ENCODE measurements at places on chromosomes 4 and X.

GRCh38 chrX:133985967-133986683 is 731 bp upstream of the GPC3 start:
- DNase-seq = peak; percentile 40

DNA sequence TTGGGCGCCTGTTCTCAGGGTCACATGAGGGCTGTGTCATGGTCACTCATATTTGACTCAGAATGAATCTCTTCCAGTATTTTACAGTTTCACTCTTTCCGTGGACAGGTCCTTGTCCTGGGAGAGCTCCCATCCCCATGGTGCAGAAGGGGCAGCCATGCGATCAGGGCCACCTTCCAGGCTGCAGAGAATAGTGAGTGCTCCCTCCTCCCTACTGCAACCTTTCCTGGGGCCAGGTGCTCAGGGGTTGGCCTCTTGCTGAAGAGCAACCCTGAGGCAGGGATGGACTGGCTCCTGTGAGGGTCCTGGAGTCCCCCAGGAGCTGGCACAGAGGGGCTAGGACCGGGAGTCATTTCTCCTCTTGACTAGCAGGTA is 108.4 kb downstream of the ABLIM2 start:
- DNase-seq = no peak

DNA sequence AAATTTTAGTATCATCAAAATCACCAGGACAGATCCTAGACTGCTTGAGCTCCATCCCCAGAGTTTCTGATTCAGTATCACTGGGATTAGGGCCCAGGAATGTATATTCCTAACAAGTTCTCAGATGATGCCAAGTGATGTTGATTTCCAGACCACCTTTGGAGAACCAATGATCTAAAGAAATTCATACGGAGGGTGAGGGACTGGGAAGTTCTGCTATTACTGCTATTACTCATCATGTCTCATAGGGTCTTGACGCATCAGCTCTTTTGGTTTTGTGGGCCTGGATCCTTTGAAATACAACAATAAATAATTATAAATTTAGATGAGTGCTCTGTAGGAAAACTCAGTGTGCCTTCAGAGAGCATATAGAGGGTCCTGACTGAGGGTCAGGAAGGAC is 59.8 kb upstream of the LGI2 start:
- no peak for DNase-seq

- no peak for DNase-seq
Measured at GRCh38 chrX:44432641-44433040, 89.2 kb upstream of the EFHC2 start.

GRCh38 chrX:129823522-129823921 is 20.2 kb downstream of the ZDHHC9 start:
- no peak for DNase-seq

DNA sequence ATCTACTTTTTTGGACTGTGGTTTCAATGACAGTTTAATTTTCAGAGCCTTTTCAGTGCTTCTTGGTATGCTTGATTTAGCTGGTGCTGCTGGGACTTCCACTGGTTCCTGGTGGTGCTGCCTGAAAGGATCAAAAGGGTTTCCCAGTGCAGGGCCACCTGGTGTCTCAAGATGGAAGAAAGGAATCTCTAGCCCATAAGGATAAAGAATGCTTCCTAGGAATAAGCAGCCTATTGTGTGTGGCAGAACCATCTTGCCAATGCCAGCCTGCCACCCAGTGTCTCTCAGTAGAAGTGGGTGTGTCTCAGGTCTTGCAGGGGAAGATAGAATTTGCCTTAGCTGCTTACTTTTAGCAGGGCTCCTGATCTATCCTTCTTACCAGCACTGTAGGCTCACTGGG is 15.0 kb upstream of the RAI2 start:
- DNase-seq = no peak

- peak; percentile 56 for DNase-seq
Measured at GRCh38 chr4:40750461-40751258, 905 bp downstream of the NSUN7 start.

- DNase-seq = no peak
Measured at GRCh38 chr4:1760521-1761071, 32.5 kb upstream of the FGFR3 start.

GRCh38 chr4:90127706-90128345 is 632 bp downstream of the CCSER1 start:
- no peak for DNase-seq

- DNase-seq = no peak
Measured at GRCh38 chrX:130097507-130098209, 12.6 kb downstream of the ELF4 start.

DNA sequence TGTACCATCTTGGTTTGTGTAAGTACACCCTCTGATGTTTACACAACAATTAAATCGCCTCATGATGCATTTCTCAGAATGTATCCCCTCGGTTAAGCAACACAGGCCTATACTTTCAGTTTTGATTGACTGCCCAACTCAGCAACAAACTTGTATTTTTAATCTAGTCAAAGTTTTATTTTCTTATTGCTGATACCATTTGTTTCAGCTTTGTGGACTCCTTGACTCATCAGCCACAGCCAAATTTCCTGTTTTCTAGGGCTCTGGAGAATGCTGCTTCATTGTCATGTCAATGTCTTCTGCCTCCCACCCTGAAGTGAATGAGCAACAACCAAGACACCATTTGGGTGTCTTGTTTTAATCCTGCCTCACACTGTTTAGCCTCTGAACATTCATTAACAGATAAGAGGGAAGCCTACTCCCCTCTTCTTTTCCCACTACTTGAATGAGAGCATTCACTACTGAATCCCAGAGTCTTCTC is 14.0 kb downstream of the BBS12 start:
- no peak for DNase-seq

- peak; percentile 64 for DNase-seq
Measured at GRCh38 chrX:141176586-141177451, at the start of gene LDOC1. Gene LDOC1 (minus strand): TSS chrX:141177129. CDS start chrX:141177021, 108 bp downstream.

DNA sequence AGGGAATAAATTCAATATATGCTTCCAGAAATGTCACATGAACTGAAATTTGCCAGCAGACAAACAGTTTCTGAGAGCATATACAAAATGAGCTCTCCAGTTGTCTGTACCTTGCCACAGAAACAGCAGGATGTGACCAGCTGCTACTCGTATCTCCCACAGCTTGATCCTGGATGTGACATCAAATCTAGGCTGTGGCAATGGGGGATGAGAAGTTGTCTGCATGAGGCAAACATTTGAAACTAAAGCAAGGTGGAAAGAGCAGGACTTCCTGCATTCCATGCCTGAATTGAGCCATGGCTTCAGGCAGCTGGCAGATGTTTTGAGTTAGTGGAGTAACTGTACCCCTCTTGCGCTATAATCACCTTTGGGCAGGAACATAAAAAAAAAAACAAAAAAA is 1724.0 kb downstream of the RPA4 start:
- DNase-seq = no peak

- no peak for DNase-seq
Measured at GRCh38 chr4:168879188-168879587, 130.9 kb downstream of the CBR4 start.

DNA sequence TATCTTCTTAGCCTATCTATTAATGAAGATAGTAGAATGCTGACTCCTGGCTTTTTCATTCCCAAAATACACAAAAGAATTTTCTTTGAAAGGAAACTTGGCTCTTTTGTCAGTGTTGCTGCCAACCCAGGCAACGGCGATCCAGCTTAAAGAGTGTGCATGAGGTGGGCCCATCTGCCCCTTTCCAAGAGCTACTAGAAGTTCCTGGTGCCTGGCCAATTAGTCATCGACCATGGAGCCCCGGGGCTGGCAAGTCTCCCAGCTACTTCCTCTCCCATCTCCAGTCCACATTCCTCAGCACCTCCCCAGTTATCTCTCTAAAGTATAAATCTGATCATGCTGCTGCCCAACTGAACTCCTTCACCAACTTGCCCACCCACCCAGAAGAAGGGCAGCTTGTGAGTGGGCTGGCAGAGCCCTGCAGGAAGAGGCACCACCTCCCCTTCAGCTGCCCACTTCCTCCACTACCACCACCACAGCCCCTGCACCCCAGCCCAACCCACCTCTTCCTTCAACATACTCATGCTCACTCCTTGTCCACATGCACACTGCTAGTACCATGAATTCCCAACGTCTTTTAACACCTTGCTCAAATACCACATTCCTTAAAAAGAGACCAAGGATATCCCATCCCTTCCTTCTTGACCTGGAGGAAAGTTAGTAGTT is 158.2 kb upstream of the MAP3K15 start:
- no peak for DNase-seq

DNA sequence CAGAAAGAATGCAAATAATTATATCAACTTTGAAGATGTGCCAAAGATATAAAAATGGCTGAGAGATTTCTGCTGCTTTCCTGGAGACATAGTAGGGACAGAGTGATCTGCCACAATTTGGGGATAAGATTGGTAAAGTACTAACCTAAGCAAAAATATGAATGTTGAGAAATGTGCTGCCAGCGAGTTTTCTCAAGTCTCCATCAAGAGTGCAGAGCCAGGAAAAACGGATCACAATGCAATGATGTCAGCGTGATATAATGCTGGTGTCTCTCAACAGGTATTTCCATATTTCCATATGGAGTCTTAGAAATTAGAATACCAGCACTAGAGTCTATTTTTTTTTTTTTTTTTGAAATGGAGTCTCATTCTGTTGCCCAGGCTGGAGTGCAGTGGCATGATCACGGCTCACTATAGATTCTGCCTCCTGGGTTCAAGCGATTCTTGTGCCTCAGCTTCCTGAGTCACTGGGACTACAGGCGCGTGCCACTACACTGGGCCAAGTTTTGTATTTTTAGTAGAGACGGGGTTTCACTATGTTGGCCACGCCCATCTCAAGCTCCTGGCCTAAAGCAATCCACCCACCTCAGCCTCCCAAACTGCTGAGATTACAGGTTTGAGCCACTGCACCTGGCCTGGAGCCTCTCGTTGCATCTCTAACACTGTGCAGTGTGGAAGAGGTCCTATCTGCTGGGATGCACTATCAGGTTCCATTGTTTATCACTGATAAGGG is 893.5 kb downstream of the TRIML1 start:
- no peak for DNase-seq

- peak; percentile 6 for DNase-seq
Measured at GRCh38 chr4:2534904-2535375, 1.5 kb upstream of the FAM193A start.

DNA sequence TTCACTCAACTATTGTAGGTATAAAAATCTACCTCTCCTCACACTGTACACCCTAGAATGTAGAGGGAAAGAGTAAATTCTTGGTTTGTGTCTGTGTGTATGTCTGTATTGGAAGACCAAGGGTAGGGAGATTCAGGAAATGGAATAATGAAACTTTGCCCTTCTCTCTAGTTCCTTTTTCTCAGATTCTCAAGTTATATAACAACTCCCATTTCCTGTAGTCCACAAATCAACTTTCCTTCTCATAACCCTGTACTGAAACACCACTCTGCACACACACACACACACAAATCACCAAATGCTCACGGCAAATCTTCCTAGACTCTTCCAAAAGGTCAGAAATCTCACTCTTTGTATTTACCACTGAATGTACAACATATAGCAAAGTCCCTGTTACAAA is 824.5 kb upstream of the DIAPH2 start:
- no peak for DNase-seq

- peak; percentile 58 for DNase-seq
Measured at GRCh38 chr4:22233230-22233629, 282.6 kb downstream of the ADGRA3 start.

- DNase-seq = peak; percentile 15
Measured at GRCh38 chrX:115988825-115989224, 181.7 kb upstream of the AGTR2 start.

GRCh38 chrX:15398874-15399273 is 14.7 kb upstream of the VEGFD start:
- DNase-seq = no peak

GRCh38 chr4:108649863-108650211 is 562 bp upstream of the OSTC start:
- DNase-seq = no peak

DNA sequence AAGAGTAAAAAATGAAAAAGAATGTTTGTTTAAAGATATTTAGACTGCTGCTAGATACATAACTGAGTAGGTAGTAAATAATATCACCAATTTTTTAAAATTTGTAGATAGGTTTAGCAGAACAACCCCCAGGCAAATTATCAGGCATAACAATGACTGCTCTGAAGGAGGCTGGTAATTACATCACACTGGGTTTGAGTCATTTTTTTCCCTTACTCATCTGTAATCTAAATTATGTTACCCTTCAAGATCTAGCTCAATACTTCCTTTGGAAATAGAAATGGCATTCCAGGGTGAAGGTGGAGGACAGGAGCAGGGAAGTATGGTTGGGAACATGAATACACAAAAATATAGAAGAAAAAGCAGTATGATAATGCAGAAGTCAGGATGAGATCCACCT is 431.6 kb upstream of the MAOA start:
- DNase-seq = no peak

DNA sequence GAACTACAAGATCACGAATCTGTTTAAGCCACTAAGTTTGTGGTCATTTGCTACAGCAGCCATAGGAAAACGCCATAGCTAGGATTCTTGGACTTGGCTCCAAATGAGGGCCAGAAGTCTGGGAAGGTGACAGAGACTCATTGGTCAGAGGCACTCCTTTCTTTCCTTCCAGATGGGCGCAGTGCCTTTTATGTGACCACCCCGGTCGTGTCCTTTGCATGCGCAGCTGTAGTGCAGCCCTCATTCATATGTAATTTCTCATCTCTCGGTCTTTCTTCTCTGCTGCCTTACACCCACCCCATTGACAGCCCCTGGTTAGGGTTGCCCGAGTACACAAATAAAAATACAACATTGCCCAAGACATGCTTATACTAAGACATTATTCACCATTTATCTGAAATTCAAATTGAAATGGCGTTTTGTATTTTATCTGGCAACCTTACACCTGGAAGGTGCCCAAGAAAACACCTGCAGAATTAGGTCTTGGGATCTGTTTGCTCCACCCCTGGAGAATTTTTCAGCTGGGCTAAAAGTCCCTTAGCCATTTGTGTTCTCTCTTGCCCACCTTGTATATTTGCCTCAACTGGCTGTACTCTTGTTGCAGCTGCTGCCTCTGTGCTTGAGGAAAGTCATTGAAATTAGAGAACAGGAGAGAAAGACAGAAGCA is 21.9 kb downstream of the CCKAR start:
- DNase-seq = no peak

DNA sequence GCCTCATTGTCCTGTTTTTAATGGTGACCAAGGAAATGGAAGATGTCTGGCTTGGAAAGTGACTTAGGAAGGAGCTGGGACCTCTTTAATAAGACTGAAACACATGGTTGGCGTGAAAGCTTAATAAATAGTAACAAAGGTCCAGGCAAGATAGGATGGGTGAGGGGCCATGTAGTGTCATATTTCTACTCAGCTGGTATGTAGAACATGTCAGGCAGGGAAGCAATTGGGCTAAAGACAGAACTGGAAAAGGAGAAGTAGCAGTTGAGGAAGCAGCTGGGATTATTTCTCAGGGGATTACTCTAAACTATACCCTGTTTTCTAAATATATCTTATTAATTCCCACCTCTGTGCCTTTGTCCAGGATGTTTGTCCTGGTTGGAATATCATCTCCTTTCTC is 18.6 kb downstream of the ITGB1BP2 start:
- no peak for DNase-seq

- DNase-seq = peak; percentile 25
Measured at GRCh38 chrX:50497114-50497513, 26.5 kb upstream of the DGKK start.
